ENCODE measurements at places on chromosomes 16 and 17. TPM values are rescaled to one million over a fixed set of nuclear protein-coding genes. Genes with fewer than 3 reads are reported as not detected.
A peak's percentile ranks its signal among the peaks of the same experiment; 100 is the strongest.

TRPV3 gene
- 0.06 TPM for total RNA-seq

CLEC19A gene
- not detected for total RNA-seq

TLCD3B gene
- total RNA-seq, result 17.6 TPM

SMIM36 gene
- total RNA-seq, result not detected

GRCh38 chr16:3027983-3028715, 4.3 kb downstream of the THOC6 start:
- peak; percentile 90 for DNase-seq

- peak; percentile 62 for DNase-seq
Measured at GRCh38 chr16:79845033-79845733, 244.6 kb upstream of the MAF start.

DNA sequence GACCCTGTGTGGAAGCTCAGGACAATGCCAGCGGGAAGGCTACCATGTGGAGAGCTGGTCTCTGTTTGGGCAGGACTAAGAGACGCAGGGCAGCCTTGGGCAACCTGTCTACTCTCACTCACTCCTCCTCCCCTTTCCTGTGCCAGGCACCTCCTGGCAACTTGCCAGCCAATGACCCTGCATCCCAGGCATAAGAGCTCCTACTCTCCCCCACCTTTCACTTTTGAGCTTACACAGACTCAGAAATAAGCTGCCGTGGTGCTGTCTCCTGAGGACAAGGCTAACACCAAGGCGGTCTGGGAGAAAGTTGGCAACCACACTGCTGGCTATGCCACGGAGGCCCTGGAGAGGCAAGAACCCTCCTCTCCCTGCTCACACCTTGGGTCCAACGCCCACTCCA, 2.6 kb downstream of the HBM start:
- no peak for DNase-seq

GRCh38 chr17:21214777-21215541, 998 bp upstream of the TMEM11 start:
- DNase-seq, result peak; percentile 33

EEF2K gene
- 40.0 TPM for total RNA-seq

DNA sequence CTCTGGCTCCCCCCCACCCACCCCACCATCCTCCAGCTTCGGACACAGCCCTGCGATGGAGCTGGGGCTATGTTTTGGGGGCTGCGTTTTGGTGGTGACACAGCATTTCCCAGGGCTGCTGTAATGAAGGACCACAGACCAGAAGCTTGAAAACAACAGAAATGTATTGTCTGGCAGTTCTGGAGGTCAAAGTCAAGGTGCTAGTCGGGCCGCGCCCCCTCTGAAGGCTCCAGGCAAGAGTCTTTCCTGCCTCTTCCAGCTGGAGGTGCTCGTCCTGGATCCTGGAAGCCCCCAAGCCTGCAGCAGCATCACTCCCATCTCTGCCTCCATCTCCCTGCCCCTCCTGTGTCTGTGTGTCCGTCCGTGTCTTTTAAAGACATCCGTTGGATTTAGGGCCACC, 50.8 kb downstream of the TBC1D16 start:
- no peak for DNase-seq

TEKT5 gene
- 1.00 TPM for total RNA-seq

DNA sequence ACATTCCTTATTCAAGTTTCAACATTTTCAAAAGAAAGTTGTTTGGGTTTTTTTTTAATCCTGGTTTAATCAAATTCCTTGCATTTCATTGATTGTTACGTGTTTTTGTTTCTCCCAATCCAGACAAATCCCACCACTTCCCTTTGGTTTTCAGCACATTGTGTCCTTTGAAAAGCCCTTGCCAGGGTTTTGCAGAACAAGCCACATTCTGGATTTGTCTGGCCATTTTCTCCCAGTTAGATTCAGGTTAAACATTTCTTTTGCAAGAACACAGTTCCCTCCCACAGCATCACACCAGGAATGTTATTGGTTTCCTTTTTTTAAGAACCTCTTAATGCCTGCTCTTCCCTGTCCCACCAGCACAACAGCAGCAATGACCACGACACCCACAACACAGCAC, 278.0 kb upstream of the SALL1 start:
- no peak for DNase-seq

PLXDC1 gene
- total RNA-seq, result 0.67 TPM

- peak; percentile 37 for DNase-seq
Measured at GRCh38 chr17:72730077-72730476, 362.4 kb downstream of the SLC39A11 start.

- no peak for DNase-seq
Measured at GRCh38 chr17:48605409-48605919, 678 bp upstream of the HOXB6 start.
